ENCODE measurements at places on chromosomes 4 and X. TPM values are rescaled to one million over a fixed set of nuclear protein-coding genes. Genes with fewer than 3 reads are reported as not detected.

The HOPX gene
- not detected for total RNA-seq

The MAGEB1 gene
- total RNA-seq = not detected

- no peak for DNase-seq
- no peaks in the 10 kb centered on the region for H3K4me1 ChIP-seq
- H3K27me3 ChIP-seq = peaks cover 9% of the 10 kb centered on the region
- H3K36me3 ChIP-seq = no peaks in the 10 kb centered on the region
- no peak overlapping the region for H3K4me3 ChIP-seq
Measured at GRCh38 chr4:108454227-108454626, 166.1 kb upstream of the RPL34 start.

DNA sequence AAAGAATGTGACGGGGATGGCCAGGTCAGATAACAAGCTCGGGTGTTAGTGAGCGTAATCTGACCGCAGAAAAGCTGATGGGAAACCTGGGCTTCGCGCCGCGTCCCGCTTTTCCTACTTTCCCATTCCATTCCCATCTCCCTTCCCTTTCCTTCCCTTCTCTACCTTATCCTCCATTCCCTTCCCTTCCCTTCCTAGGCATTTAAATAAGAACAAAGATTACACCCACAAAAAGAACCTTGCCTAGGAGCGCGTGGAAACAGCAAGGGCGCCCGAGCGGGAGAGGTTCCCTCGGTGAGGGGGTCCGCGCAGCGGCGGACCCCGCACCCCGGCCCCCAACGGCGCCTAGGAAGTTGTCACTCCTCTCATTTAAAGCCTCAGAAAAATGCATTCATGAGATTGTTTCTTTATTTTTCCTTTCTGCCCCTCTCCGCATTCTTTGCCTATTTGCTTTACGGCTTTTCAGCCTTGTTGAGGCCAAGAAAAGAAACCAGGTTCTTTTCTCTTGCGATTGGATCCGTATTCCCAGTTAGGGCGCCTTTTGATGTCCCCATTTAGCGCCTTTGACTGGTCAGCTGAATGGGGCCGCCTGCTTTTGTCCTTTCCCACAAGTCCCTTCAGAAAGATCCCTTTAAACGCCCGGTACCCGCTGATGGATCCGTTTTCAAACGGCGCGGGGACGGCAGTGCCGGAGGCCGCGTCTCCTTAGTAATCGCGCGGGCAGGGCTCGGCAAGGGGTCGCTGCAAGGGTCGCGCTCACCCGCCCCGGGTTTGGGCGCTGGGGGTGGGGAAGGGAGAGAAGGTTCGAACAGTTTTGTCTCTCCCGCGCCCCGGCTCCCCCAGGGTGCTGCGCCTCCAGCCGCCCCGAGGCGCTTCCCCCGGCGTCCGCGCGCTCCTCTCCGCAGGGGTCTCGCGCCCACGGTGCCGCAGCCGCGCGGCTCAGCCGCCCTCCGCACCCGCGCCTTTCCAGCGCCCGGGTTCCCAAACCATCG is 54.1 kb upstream of the TMEM33 start:
- no peaks in the 10 kb centered on the region for H3K36me3 ChIP-seq
- peak overlapping the region; percentile 40 for H3K4me3 ChIP-seq
- peaks cover 64% of the 10 kb centered on the region for H3K27me3 ChIP-seq
- no peak for DNase-seq
- H3K27ac ChIP-seq = no peak overlapping the region
- peaks cover 10% of the 10 kb centered on the region for H3K4me1 ChIP-seq

The CYBB gene
- total RNA-seq = not detected

The C4orf50 gene
- total RNA-seq = not detected

- no peak overlapping the region for H3K27ac ChIP-seq
- no peak for DNase-seq
- H3K27me3 ChIP-seq = no peaks in the 10 kb centered on the region
- H3K4me3 ChIP-seq = no peak overlapping the region
- H3K4me1 ChIP-seq = no peaks in the 10 kb centered on the region
Measured at GRCh38 chrX:100477958-100478357, 67.9 kb upstream of the PCDH19 start.

GRCh38 chrX:119488749-119489148 is 20.5 kb downstream of the SLC25A5 start:
- peak; percentile 58 for DNase-seq
- H3K4me1 ChIP-seq = no peaks in the 10 kb centered on the region
- H3K27ac ChIP-seq = no peak overlapping the region

The SHOX gene
- not detected for total RNA-seq

DNA sequence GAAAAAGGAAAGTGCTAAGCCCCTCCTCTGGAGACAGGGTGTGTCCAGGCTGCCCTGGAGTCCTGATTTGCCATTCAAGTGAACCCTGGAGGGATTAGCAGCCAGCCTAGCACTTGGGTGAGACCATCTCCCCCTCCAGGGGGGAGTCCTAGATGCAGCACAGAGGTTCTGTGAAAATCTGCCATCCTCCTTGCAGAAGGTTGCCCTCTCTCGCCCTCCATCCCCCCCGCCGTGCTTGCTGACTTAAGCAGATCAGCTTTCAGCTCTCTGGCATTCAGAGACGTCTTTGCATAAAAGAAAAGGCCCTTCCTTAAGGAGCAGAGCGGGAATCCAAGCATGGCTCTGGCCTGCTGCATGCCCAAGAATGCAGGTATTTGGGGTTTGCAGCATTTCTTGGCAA is 102.1 kb upstream of the SCML1 start:
- no peaks in the 10 kb centered on the region for H3K27me3 ChIP-seq
- no peak overlapping the region for H3K4me3 ChIP-seq
- no peaks in the 10 kb centered on the region for H3K36me3 ChIP-seq
- no peaks in the 10 kb centered on the region for H3K4me1 ChIP-seq
- H3K27ac ChIP-seq = no peak overlapping the region

DNA sequence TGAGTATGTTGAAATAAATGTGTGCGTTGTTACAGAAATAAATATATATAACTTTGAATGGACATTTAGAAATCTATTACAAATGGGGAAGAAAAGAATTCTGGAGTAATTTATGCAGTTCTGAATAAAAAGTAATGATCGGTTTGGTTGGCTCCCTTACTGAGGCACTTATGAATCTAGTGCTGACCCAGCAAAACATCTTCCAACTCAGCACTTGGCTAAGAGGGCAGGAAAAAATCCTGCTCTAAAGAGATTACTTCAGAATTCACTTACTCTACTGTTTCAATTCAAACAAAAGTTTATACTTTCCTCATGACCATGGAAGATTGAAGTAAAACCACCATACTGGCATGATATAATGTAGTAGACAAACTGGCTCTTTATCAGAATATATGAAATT is 123.9 kb upstream of the RXFP1 start:
- no peak for DNase-seq
- no peaks in the 10 kb centered on the region for H3K27me3 ChIP-seq
- no peak overlapping the region for H3K27ac ChIP-seq
- no peaks in the 10 kb centered on the region for H3K36me3 ChIP-seq
- H3K4me1 ChIP-seq = no peaks in the 10 kb centered on the region

The TBX22 gene
- total RNA-seq = not detected

The NUDT9 gene
- total RNA-seq = 8.8 TPM

GRCh38 chr4:6426571-6427438 is 45.6 kb downstream of the PPP2R2C start:
- no peaks in the 10 kb centered on the region for H3K36me3 ChIP-seq
- no peak overlapping the region for H3K27ac ChIP-seq
- H3K4me3 ChIP-seq = no peak overlapping the region
- no peaks in the 10 kb centered on the region for H3K4me1 ChIP-seq
- H3K27me3 ChIP-seq = peaks cover 12% of the 10 kb centered on the region

The AKAP14 gene
- not detected for total RNA-seq

The MAGEA9B gene
- not detected for total RNA-seq

- H3K4me1 ChIP-seq = peaks cover 5% of the 10 kb centered on the region
- H3K27ac ChIP-seq = no peak overlapping the region
- no peak overlapping the region for H3K4me3 ChIP-seq
- no peaks in the 10 kb centered on the region for H3K36me3 ChIP-seq
- no peak for DNase-seq
Measured at GRCh38 chr4:184259866-184260265, 42.2 kb upstream of the ENPP6 start.

GRCh38 chrX:40132751-40133150 is 35.0 kb upstream of the BCOR start:
- peaks cover 7% of the 10 kb centered on the region for H3K4me1 ChIP-seq
- no peak overlapping the region for H3K4me3 ChIP-seq
- DNase-seq = no peak
- no peaks in the 10 kb centered on the region for H3K27me3 ChIP-seq
- no peaks in the 10 kb centered on the region for H3K36me3 ChIP-seq

DNA sequence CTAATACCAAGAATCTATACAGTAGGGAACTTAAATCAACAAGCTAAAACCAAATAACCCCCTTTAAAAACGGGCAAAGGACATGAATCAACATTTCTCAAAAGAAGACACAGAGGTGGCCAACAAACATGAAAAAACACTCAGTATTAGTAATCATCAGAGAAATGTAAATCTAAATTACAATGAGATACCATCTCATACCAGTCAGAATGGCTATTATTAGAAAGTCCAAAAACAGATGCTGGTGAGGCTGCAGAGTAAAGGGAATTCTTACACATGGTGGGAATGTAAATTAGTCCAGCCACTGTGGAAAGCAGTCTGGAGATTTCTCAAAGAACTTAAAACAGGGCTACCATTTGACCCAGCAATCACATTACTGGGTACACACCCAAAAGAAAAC is 167.8 kb downstream of the PACRGL start:
- DNase-seq = no peak
- H3K4me1 ChIP-seq = peaks cover 5% of the 10 kb centered on the region
- no peaks in the 10 kb centered on the region for H3K36me3 ChIP-seq
- H3K27me3 ChIP-seq = peaks cover 48% of the 10 kb centered on the region
- H3K4me3 ChIP-seq = no peak overlapping the region
- no peak overlapping the region for H3K27ac ChIP-seq

DNA sequence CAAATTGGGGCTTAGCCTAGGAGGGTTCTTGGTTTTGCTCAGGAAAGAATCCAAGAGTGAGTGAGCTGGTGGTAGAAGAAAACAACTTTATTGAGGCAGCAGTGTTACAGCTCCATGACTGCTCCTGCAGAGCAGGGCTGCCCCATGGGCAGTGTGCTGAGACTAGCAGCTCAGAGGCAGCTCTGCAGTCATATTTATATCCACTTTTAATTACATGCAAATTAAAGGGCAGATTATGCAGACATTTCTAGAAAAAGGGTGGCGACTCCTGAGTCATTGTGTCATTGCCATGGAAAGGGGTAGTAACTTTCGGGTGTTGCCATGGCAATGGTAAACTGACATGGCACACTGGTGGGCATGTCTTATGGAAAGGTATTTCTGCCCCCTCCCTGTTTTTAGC is 202.2 kb downstream of the CLCN4 start:
- H3K27ac ChIP-seq = no peak overlapping the region
- no peaks in the 10 kb centered on the region for H3K36me3 ChIP-seq
- no peak overlapping the region for H3K4me3 ChIP-seq
- H3K4me1 ChIP-seq = no peaks in the 10 kb centered on the region
- DNase-seq = no peak
- no peaks in the 10 kb centered on the region for H3K27me3 ChIP-seq

GRCh38 chrX:77628294-77629025 is 157.6 kb downstream of the ATRX start:
- H3K27me3 ChIP-seq = no peaks in the 10 kb centered on the region
- H3K4me1 ChIP-seq = no peaks in the 10 kb centered on the region
- peaks cover 15% of the 10 kb centered on the region for H3K36me3 ChIP-seq
- H3K4me3 ChIP-seq = no peak overlapping the region

DNA sequence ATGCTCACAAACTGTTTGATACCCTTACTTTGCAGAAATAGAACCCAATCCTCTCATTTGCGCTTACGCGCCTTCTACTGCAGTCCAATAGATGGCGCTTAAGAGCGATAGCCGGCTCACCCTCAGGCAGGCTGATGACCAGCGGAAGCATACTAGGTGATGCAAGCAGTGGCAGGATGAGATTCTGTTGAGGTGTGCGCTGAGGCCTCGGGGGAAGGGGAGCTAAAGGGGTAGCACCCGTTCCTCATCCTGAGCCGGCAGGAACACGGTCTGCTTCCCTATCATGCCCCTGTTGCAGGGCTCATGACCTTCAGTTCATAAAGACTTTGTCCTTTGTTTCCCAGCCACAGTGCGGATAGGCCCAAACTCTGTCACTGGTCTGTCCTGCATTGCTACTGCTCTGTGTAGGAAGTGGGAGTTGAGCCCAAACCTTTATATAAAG is 628.9 kb downstream of the TLL1 start:
- H3K36me3 ChIP-seq = no peaks in the 10 kb centered on the region
- DNase-seq = peak; percentile 52
- no peaks in the 10 kb centered on the region for H3K4me1 ChIP-seq
- H3K27me3 ChIP-seq = no peaks in the 10 kb centered on the region

- H3K4me3 ChIP-seq = no peak overlapping the region
- H3K27me3 ChIP-seq = no peaks in the 10 kb centered on the region
- DNase-seq = no peak
- H3K27ac ChIP-seq = no peak overlapping the region
- no peaks in the 10 kb centered on the region for H3K4me1 ChIP-seq
- H3K36me3 ChIP-seq = no peaks in the 10 kb centered on the region
Measured at GRCh38 chr4:133324491-133324890, 175.4 kb downstream of the PCDH10 start.

The DUSP21 gene
- total RNA-seq = not detected

- peaks cover 9% of the 10 kb centered on the region for H3K4me1 ChIP-seq
- peaks cover 15% of the 10 kb centered on the region for H3K36me3 ChIP-seq
- no peaks in the 10 kb centered on the region for H3K27me3 ChIP-seq
- no peak overlapping the region for H3K4me3 ChIP-seq
- peak overlapping the region; percentile 27 for H3K27ac ChIP-seq
Measured at GRCh38 chr4:3201718-3202702, 46.9 kb upstream of the MSANTD1 start.

DNA sequence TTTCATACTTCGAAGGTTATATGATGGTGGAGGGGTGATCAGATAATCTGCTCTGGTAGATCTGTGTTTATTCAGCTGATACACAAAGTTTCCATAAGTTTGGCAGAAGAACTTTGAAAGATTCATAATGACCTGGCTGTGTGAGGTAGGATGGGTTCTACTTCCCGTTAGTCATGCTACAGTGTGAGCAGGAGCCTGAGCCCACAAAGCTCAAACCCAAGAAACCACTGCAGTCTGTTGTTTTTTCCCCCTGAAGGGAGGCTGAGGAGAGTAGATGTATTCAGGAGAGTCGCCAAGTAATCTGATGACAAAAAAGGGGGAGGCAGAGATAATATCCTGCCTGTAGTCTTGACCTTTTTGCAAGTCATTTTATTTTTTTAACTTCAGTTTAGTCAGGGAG is 52.8 kb upstream of the PPP3CA start:
- no peak for DNase-seq
- H3K36me3 ChIP-seq = no peaks in the 10 kb centered on the region
- H3K27ac ChIP-seq = no peak overlapping the region
- no peak overlapping the region for H3K4me3 ChIP-seq

DNA sequence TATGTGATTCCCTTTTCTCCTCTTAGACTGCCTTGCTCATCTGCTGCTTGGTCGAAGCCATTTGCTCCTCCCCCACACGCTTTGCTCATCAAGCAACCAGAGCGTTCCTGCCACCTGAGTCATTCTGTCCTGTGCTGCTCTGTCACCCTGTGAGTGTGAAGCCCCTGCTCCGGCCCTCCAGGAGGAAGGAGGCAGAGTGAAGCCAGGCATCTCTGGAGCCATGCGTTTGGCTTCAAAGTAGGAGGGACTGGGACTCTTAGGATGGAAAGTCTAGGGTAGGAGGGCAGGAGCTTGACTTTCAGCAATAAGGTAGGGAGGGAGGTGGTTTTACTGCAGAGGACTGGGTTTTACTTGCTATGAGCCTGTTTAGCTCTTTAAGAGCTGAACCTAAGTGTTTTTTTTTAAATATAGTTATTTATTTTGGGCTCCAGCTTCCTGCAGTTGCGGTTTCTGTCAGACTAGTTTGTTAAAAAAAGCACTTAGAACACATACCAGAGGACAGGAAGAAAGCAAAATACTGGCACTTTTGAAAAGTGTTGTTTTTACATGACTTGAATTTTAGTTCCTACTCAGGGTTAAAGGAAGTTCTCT is 63.6 kb downstream of the SPINK2 start:
- H3K27ac ChIP-seq = no peak overlapping the region
- H3K27me3 ChIP-seq = no peaks in the 10 kb centered on the region
- H3K4me3 ChIP-seq = no peak overlapping the region
- H3K36me3 ChIP-seq = no peaks in the 10 kb centered on the region
- no peak for DNase-seq
- H3K4me1 ChIP-seq = no peaks in the 10 kb centered on the region

All from A673 (cell line).